Activated T-helper 1 cell treated with anti-CD3 and anti-CD28 coated beads, Interleukin-12 subunit alpha, Interleukin-12 subunit beta, Interleukin-2, Interleukin-4 antibody, amounts not matched to agents 30 ng/mL and 10 ng/mL and 1 ng/mL, durations not matched to agents 14 hours and 24 hours and 36 hours (primary cell): ENCODE measurements at places on chromosomes 1 and 21. TPM values are rescaled to one million over a fixed set of nuclear protein-coding genes. Genes with fewer than 3 reads are reported as not detected.
A peak's percentile ranks its signal among the peaks of the same experiment; 100 is the strongest.

The PTGER3 gene
- 1.3 and 1.4 TPM in 2 replicates for total RNA-seq

GRCh38 chr1:108824051-108824450 lies 32.8 kb downstream of the AKNAD1 start:
- no peak overlapping the region for H3K27ac ChIP-seq
- H3K36me3 ChIP-seq = no peaks in the 10 kb centered on the region
- no peaks in the 10 kb centered on the region for H3K4me1 ChIP-seq
- no peak overlapping the region for H3K4me3 ChIP-seq

DNA sequence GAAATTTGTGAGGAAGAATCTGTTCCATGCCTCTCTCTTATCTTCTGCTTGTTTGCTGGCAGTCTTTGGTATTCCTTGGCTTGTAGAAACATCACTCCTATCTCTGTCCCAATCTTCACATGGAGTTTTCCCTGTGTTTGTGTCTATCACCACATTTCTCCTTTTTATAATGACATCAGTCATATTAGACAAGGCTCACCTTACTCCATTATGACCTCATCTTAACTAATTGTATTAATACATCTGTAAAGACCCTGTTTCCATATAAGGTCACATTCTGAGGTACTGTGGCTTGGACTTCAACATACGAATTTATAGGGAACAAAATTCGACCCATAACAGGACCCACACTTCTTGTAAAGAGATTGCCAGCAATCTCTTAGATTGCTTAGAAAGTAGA lies 72.3 kb upstream of the POGK start:
- no peaks in the 10 kb centered on the region for H3K4me1 ChIP-seq
- H3K36me3 ChIP-seq = no peaks in the 10 kb centered on the region
- no peak overlapping the region for H3K4me3 ChIP-seq
- DNase-seq = no peak

GRCh38 chr1:232570007-232570406 lies 59.9 kb downstream of the SIPA1L2 start:
- peaks cover 9% of the 10 kb centered on the region for H3K4me1 ChIP-seq
- no peak overlapping the region for H3K27ac ChIP-seq
- H3K4me3 ChIP-seq = no peak overlapping the region
- H3K27me3 ChIP-seq = no peaks in the 10 kb centered on the region
- no peaks in the 10 kb centered on the region for H3K36me3 ChIP-seq

The C8B gene
- total RNA-seq = not detected in 2 replicates

The SLC16A4 gene
- total RNA-seq = 0.16 and 0.39 TPM in 2 replicates

The ZNF678 gene
- 4.2 and 5.0 TPM in 2 replicates for total RNA-seq

DNA sequence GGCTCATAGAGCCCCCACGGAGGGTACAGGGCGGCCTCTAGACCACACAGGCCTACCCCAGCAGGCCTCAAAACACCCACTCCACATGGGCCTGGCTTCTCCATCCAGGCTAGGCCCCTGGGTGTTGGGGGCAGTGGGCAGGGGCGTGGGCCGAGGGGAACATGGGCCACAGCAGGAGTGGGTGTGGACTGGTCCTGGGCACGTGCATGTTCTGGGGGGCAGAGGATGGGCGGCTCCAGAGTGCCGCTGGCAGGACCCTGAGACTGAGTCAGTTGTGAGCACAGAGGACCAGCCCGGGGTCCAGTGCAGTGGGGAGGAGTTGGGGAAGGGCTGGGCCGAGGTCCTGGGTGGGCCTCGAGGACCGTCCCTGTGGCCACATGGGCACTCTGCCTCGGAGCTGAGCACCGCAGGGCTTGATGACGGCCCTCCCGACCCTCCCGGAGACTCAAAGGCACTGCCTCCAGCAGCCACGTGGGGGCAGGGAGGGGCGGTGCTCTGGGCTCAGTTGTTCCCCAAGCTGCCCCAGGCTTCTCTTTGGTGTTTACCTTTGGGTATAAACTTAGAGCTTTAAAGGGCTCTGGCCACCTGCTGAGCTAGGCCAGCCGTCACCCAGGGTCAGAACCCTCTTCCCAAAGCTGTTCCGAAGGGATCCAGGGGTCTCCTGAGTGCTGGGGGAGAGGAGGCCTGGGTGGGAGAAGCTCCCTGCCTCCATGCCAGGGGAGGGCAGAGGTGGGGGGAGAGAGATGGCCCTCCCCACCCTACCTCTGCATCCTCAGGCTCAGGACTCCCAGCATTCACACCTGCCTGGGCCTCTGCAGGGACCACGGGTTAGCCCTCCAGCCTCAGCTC lies 79.9 kb downstream of the MORN1 start:
- H3K4me1 ChIP-seq = no peaks in the 10 kb centered on the region
- DNase-seq = no peak

The ZBTB21 gene
- 31.8 and 33.8 TPM in 2 replicates for total RNA-seq

- H3K4me1 ChIP-seq = peaks cover 75% of the 10 kb centered on the region
- peak; percentile 5 for DNase-seq
- H3K36me3 ChIP-seq = peaks cover 37% of the 10 kb centered on the region
- H3K4me3 ChIP-seq = peak overlapping the region; percentile 92
- H3K27ac ChIP-seq = peak overlapping the region; percentile 95
Measured at GRCh38 chr1:155978973-155979429, 654 bp upstream of the ARHGEF2 start.

- peaks cover 23% of the 10 kb centered on the region for H3K4me1 ChIP-seq
- H3K36me3 ChIP-seq = peaks cover 15% of the 10 kb centered on the region
- no peak for DNase-seq
- H3K27me3 ChIP-seq = peaks cover 20% of the 10 kb centered on the region
- H3K4me3 ChIP-seq = peak overlapping the region; percentile 81
Measured at GRCh38 chr1:95233319-95233736, 682 bp upstream of the RWDD3 start.

The CALML6 gene
- 0.36 and 0.51 TPM in 2 replicates for total RNA-seq

The ACTN2 gene
- total RNA-seq = 0.10 TPM in 1 of 2 replicates, not detected in the other

GRCh38 chr1:4928186-4928585 lies 273.8 kb downstream of the AJAP1 start:
- H3K27me3 ChIP-seq = no peaks in the 10 kb centered on the region
- H3K27ac ChIP-seq = no peak overlapping the region
- no peak overlapping the region for H3K4me3 ChIP-seq
- H3K4me1 ChIP-seq = no peaks in the 10 kb centered on the region
- no peak for DNase-seq
- H3K36me3 ChIP-seq = no peaks in the 10 kb centered on the region

- H3K4me1 ChIP-seq = peaks cover 12% of the 10 kb centered on the region
- peaks cover 36% of the 10 kb centered on the region for H3K36me3 ChIP-seq
- H3K27ac ChIP-seq = no peak overlapping the region
Measured at GRCh38 chr1:173448945-173449344, 28.2 kb upstream of the PRDX6 start.

DNA sequence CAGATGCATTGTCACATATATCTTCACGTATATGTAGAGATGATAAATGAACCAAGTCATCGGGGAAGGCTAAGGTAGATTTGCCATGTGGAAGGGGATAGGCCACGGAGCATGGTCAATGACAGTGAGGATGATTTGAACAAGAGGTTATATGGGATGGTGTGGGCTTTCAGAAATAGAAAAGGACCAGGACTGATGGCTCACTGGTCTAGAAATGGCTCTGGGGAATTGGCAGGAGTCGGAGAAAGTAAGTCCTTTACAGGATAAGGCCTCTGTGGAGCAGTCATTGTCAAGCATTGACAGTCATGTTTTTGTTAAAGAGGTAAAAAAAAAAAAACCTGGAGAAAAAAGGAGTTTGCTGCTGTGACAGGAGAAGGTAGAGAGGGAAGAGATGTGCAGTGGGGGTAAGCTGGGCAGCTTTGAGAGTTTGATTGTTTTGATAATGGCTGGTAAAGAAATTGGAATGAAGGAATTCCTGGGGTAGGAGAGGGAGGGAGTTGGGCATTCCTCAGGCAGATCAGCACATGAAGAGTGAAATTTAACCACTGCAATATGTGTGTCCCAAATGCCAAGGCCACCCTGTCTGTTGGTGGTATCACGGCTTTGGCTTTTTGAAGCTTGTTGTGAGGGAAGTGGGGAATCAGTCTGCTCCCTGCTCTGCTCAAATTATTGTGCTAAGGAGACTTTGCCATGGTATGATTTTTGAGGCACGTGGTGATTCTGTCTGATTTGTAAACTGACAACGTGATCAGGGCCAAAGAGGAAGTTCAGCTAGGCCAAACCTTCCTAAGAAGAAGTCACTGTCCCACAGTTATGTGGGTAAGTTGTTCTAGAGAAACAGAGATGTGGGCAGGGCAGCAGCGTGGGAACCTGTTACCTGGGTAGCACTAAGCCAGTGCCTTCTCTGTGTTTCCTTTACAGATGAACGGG lies 26.0 kb downstream of the MACF1 start:
- H3K27ac ChIP-seq = peak overlapping the region; percentile 45
- no peaks in the 10 kb centered on the region for H3K27me3 ChIP-seq
- H3K4me3 ChIP-seq = peak overlapping the region; percentile 17
- DNase-seq = no peak
- peaks cover 34% of the 10 kb centered on the region for H3K36me3 ChIP-seq
